ENCODE measurements at places on chromosomes 2 and 18. TPM values are rescaled to one million over a fixed set of nuclear protein-coding genes. Genes with fewer than 3 reads are reported as not detected.

Gene ASB18
- total RNA-seq, result not detected

Gene DSG1
- total RNA-seq, result 0.05 TPM

Gene CCDC74B
- total RNA-seq, result 3.0 TPM

Gene EFR3B
- total RNA-seq, result 13.3 TPM

Gene SERPINB8
- total RNA-seq, result 13.1 TPM

Gene WNT6
- total RNA-seq, result 2.6 TPM

Gene ZCCHC2
- 14.8 TPM for total RNA-seq

- no peak overlapping the region for H3K27ac ChIP-seq
- DNase-seq, result peak; percentile 63
- no peaks in the 10 kb centered on the region for H3K27me3 ChIP-seq
- H3K4me1 ChIP-seq, result peaks cover 34% of the 10 kb centered on the region
- H3K4me3 ChIP-seq, result no peak overlapping the region
Measured at GRCh38 chr2:237614151-237614720, 13.2 kb upstream of the LRRFIP1 start.

DNA sequence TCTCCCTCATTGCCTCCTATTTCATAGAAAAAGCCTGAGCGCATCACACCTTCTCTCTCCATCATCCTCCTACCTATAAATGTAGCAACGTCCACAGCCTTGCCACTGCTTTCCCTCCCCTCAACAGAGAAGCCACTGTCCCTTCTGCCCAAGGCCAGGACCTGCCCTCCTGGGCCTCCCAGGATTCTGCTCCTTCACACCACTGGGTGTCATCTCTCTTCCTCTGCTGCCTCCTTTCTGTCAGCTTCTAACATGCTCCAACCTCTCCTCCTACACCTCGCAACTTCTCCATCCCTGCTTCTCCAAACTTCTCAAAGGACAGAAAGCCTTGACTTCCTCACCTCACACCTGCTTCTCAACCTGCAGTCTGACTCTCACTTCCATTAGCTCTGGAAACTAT is 21.2 kb upstream of the ME2 start:
- no peak overlapping the region for H3K27ac ChIP-seq
- peaks cover 10% of the 10 kb centered on the region for H3K4me1 ChIP-seq
- H3K4me3 ChIP-seq, result no peak overlapping the region
- no peak for DNase-seq
- H3K36me3 ChIP-seq, result no peaks in the 10 kb centered on the region

GRCh38 chr2:74708296-74708695 is 54.2 kb downstream of the SEMA4F start:
- DNase-seq, result no peak
- H3K27me3 ChIP-seq, result no peaks in the 10 kb centered on the region
- no peak overlapping the region for H3K4me3 ChIP-seq
- no peak overlapping the region for H3K27ac ChIP-seq
- H3K36me3 ChIP-seq, result no peaks in the 10 kb centered on the region

- no peaks in the 10 kb centered on the region for H3K27me3 ChIP-seq
- H3K4me3 ChIP-seq, result no peak overlapping the region
- DNase-seq, result no peak
- H3K4me1 ChIP-seq, result peaks cover 7% of the 10 kb centered on the region
- H3K36me3 ChIP-seq, result peaks cover 18% of the 10 kb centered on the region
Measured at GRCh38 chr2:232839411-232840079, 30.5 kb upstream of the SNORC start.

DNA sequence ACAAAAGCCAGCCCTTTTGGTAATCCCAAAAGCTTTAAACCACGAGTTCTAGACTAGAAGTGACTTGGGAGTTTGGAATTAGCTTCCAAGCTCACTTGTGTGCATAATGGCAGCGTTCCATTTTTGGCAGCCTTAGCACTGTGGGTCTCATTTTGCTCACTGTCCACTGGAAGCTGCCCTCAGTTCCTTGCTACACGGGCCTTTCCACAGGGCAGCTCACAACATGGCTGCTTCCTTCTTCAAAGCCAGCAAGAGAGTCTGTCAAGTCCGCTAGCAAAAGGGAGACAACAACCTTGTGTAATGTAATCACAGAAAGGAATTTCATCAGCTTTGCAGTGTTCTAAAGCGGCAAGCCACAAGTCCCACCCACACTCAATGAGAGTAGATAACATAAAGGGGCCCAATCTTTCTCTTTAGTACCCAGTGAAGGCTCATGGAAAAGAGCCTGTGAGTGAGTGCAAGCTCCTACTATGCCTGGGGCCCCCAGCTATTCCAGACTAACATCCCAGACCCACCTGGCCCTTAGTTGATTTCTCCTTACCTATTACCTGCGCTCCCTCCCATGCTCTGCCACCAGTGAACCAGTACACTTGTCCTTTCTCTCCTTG is 239.7 kb upstream of the FBXO11 start:
- H3K27ac ChIP-seq, result no peak overlapping the region
- DNase-seq, result peak; percentile 20
- H3K4me3 ChIP-seq, result no peak overlapping the region

GRCh38 chr2:205680067-205680466 is 2.2 kb upstream of the NRP2 start:
- peak; percentile 82 for DNase-seq
- peaks cover 5% of the 10 kb centered on the region for H3K4me1 ChIP-seq
- no peak overlapping the region for H3K4me3 ChIP-seq
- no peaks in the 10 kb centered on the region for H3K36me3 ChIP-seq
- H3K27ac ChIP-seq, result no peak overlapping the region

GRCh38 chr2:128489526-128490273 is 171.0 kb upstream of the HS6ST1 start:
- H3K4me3 ChIP-seq, result no peak overlapping the region
- peak; percentile 7 for DNase-seq

DNA sequence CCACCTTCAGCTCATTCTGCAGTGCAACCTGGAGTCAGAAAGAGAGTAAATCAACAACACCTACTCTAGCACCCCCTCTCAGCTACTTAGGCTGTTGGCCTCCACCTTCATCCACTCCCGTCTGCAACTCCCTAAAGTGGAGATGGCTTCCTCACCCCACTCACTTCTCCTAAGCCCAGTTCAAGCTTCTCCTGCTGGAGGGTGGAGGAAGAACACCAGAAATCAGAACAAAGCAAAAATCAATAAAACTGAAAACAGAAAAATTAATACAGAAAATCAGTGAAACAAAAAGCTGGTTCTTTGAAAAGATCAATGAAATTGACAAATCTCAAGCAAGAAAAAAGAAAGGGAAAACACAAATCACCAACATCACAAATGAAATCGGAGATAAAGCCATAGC is 191.7 kb downstream of the ANAPC1 start:
- no peak overlapping the region for H3K4me3 ChIP-seq
- peaks cover 4% of the 10 kb centered on the region for H3K27me3 ChIP-seq
- no peaks in the 10 kb centered on the region for H3K4me1 ChIP-seq

DNA sequence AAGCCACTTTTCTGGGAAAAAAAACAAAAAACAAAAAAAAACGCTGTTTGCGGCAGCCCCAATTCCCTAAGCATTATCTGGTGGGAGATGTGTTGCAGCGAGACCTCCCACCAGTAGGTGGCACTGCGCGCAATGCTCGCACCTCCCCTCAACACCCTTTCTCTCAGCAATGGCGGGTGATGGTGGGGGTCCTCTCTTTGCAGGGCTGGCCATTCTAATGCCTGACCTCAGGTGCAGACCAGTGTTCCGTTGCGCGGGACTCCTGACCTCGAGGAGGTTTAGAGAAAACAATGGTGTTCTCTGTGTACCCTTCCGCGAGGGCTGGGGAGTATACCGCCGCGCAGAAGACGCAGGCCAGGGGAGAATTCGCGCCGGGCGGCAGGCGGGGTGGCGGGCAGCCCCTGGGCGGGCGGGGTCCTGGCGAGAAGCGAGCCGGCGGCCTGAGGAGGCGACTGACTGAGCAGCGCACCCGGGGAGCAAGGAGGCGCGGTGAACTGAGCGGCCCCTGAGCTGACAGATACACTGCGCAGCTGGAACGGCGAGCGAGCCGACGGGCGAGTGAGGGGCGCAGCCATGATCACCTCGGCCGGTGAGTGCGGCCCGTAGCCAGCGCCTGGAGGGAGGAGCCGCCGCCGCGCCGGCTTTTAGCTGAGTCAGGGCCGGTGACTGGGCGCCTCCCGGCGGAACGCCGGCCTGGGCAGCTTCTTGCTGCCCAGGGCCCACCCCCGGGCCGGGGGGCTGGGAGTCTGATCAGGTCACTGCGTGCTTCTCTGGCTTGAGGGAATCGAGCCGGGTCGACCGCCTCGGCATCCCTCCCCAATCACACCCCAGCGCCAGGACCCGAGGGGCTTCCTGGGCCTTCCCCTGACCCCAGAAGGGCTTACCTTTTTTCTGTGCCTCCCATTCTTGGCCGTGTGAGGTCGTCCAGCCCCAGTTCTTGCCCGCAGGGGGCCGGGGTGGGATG is at the start of gene PSMD1:
PSMD1 (plus strand) TSS at position 415 of the 964 bp plus-strand sequence; CDS start at position 574, 159 bp downstream.
- H3K27ac ChIP-seq, result peak within 1 kb of the TSS; percentile 98
- no peaks in the 10 kb centered on the region for H3K27me3 ChIP-seq
- H3K4me3 ChIP-seq, result peak within 1 kb of the TSS; percentile 95
- H3K4me1 ChIP-seq, result peaks cover 20% of the 10 kb centered on the region
- peak; percentile 81 for DNase-seq

Measured in astrocyte (in vitro differentiated cells and primary cell).